Aorta (tissue), 5 donors: ENCODE measurements at places on chromosomes 2 and 18. TPM values are rescaled to one million over a fixed set of nuclear protein-coding genes. Genes with fewer than 3 reads are reported as not detected.

Gene HOXD13
- total RNA-seq = not detected

Gene SERPINB11
- not detected for total RNA-seq

Gene SPATA3
- not detected for total RNA-seq

Gene CSRNP3
- 5.4 TPM for total RNA-seq

Gene ATP6V1B1
- total RNA-seq = not detected

Gene MROH2A
- not detected for total RNA-seq

Gene LONRF2
- 10.3 TPM for total RNA-seq

DNA sequence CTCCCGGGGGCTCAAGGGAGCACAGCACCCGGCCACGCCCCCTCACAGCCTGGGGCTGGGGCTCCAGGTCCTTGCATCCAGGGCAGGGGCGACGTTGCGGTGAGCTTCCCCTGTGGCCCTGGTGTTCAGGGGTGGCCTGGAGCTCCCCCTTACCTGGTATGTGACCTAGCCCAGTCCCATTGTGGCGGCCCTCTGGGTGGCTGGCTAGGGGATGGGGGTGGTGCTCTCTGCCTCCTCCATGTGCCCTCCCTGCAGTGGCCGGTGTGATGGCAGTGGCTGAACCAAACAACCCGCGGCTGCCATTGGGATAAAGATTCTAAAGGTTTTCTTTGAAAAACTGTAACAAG, 288.3 kb downstream of the RDH14 start:
- peak; percentile 70 for DNase-seq

DNA sequence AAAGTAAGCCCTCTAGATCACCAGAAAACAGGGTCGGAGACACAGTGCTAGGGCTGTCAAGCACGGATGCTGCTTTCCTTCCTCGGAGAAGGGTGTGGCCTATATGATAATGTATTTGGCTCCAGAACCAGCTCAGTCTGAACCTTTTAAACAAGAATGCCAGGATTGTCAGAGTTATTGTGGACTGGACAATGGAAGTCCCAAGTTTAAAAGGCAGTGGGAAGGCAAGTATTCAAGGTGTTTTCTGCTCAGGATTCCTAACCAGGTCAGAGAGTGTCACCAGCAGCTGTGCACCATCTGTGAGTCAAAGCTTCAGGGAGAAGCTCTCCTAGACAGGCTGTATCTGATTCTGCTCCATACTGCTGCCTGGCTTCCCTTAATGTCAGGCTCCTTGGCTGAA, 94.8 kb downstream of the SPOPL start:
- DNase-seq = no peak

DNA sequence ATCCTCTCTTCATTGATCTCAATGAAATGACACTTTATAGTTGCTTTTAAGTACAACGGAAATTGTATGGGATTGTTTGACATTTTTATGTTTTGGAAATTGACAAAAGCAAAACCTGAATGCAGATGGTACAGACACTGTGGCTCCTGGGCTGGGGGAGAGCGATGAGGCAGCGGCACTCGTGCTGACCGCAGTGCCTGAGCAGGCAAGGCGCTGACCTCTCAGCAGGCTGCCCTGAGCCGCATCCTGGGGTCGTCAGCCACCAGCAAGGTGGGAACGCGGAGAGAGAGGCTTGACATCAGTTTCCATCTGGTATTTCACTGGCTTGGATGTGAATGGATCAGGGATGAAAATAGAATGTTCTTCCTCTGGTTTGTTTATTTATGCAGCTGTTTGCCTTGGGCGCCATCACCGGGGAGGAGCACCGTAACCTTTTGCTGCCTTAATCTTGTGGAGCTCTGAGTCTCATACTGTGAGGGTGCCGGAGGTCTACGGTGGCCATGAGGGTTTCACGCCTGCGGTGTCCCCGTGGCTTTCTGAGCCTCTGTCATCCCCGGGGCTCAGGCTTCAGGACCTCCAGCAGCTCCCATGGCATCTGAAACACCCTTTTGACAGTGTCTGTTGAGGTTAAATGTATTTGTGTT, 94.8 kb upstream of the TPO start:
- DNase-seq = no peak

- no peak for DNase-seq
Measured at GRCh38 chr2:172279813-172280212, 147.6 kb upstream of the ITGA6 start.

DNA sequence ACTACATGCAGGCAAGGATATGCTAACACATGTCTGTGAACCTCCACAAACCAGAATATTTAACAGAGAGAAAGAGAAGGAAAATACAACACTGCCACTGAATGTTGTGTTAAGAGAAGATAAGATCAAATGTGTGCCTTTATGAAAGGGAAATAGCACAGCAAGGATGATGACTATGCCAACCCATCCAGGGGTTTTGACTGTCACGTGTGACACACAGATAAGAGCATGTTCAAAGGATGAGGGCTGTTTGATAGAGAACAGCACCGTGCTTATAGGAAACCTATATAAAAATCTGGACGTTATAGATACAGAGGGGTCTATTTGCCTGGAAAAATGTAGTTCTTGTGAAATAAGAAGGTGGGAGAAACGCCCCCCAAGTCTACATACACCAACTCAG, 911.8 kb downstream of the CPS1 start:
- DNase-seq = no peak

GRCh38 chr2:54767921-54768320, 44.5 kb downstream of the EML6 start:
- no peak for DNase-seq

GRCh38 chr2:79131687-79132086, 11.4 kb downstream of the REG1A start:
- no peak for DNase-seq

DNA sequence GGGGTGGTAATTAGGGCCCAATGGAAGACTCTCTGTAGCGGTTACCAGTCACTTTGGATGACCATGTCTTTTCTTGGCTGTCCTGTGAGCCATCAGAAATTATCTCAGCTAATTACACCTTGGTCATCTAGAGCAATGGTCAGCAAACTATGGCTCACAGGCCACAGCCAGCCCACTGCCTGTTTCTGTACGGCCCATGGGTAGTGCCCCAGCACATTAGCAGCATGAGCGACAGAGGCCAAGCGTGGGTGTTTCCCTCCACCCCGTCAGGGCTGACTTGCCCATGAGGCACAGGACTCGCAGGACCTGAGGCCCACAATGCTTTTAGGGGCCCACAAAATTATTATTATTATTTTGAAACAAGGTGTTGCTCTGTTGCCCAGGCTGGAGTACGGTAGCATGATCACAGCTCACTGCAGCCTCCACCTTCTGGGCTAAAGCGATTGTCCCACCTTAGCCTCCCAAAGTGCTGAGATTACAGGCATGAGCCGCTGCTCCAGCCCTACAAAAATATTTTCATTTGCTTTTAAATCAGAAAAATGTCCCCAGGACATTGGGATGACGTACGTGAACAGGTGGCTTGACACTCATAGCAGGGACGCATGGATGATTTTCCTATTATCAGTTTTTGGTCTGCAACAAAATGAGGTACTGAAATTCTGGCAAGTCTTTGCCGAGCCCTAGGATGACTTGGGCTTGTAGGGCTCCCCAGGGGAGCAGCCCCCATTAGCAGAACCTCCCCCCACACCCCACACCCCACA, 29.3 kb upstream of the CEP68 start:
- no peak for DNase-seq

- DNase-seq = no peak
Measured at GRCh38 chr2:134399096-134399495, 145.2 kb downstream of the MGAT5 start.

DNA sequence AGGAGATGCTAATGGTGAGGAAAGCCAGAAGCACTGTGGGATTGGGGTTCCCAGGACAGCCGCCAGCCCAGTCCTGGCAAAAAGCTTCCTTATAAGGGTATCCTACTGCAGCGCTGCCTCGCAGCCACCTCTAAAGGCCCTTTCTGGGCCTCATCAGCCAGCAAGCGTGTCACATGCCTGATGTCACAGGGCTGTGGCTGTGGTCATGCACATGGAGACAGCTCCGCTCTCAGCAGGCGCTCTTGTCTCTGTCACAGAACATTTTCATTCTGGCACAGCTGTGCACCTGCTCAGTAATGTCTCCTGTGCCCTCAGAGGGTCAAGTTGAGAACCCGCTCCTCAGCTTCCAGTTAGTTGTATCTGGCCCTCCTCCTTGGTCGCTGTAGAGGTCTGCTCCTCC, 17.7 kb upstream of the MAL start:
- peak; percentile 52 for DNase-seq

DNA sequence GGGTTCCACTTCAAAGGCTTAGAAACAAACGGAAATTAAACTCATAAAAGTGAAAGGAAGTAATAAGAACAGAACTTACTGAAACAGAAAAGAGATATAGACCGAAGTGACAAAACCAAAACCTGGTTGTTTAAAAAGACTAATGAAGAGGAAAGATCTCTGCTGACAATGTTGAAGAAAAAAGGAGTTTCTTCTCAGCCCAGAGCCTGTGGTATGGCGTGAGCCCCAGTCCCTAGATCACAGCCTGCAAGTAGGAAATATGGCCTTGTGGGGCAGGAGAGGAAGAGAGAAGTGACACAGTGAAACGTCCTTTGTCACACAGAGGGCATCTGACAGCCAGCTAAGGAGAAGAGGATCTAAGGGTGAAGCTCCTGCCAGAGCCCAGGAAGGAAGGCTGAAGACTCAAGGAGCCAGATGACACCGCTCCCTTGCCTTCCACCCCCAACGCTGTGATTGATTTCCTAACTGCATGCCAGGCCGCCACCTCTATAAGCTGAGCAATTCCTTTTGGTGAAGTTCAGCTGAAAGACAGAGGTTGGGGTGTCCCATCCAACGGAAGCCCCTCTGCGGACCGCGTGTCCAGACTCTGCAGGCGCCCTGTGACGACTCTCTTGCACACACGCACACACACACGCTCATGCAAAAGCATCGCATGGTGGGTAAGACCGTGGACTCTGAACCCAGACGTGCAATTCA, 141.1 kb downstream of the HDAC4 start:
- DNase-seq = no peak

GRCh38 chr18:72783530-72783929, 84.3 kb downstream of the NETO1 start:
- DNase-seq = no peak

- DNase-seq = no peak
Measured at GRCh38 chr2:19872302-19872701, 29.5 kb downstream of the TTC32 start.

DNA sequence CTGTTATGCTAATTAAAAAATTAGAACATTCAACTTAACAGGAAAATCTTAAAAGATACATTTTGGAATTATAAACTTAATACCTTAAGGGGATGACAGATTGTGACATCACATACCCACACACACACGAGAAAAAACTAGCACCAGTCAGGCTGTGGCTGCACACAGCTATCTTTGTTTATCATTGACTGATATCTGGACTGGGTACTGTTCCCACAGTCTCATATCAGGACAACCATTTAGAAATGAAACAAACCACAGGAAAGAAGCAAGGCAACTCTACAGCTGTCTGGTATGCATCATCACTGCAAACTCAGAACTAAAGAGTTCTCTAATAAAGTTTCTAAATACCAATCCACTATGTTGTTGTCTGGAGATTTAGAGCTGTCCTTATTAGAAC, 210.9 kb upstream of the SMAD7 start:
- DNase-seq = no peak

GRCh38 chr2:23385351-23385747, 370 bp downstream of the KLHL29 start:
- peak; percentile 83 for DNase-seq

DNA sequence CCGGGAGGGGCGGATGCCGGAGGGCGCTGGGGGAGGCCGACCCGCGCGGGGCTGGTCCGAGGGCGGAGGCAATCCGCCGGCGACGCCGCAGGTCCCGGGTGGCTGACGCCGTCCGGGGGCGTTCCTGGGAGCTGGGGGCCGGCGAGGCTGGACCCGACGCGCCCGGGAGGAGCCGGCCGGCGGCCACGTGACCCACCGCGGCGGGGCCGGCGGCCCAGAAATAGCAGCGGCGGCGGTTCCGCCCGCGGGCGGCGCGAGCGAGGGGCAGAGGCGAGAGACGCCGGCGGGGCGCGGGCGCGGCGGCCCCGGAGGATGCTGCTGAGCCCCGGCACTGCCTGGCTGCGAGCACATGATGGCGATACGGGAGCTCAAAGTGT, at the start of gene RAB31:
Gene RAB31 (plus strand): TSS at position 245 of the 377 bp plus-strand sequence. CDS start 105 bp downstream, at position 350.
- peak; percentile 93 for DNase-seq

DNA sequence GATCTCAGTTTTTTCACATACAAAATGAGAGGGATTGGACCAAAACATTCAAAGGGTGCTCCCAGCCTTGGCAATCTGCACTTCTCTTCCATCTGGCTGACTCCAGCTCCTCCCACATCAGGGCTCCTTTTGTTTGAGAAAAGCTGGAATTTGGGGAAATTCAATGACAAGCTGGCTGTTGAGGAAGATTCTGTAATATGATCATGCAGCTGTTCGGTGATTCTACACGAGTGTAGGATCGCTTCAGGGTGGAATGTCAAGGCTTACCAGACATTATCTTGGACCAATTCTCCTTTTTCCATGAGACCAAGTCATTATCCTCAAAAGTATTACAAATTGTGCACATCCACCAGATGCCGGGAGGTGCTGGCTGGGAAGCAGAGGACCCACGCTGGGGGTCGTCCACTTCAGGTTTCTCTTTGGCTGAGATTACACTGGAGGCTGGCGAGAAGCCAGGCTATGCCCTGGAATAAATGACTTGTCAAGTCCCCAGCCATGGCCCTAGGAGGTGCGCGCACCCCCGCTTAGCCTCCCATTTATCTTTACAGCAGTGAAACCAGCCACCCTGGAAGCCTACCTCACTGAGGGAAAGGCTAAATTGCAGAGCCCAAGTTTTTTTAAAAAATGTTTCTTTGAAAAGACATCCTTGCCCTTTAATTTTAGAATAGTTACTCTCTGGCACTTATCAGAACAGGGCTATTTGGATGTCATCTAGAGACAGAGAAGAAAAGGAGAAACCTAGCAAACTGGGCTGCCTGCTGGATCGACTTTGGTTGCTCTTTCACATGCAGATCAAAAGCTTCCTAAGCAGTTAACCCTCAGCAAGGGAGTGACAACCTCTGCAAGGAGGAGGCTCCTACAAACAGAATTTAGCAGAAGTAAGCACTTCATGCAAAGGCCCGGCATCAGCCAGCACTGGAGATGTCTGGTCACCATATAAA, 42.5 kb upstream of the LCLAT1 start:
- no peak for DNase-seq

DNA sequence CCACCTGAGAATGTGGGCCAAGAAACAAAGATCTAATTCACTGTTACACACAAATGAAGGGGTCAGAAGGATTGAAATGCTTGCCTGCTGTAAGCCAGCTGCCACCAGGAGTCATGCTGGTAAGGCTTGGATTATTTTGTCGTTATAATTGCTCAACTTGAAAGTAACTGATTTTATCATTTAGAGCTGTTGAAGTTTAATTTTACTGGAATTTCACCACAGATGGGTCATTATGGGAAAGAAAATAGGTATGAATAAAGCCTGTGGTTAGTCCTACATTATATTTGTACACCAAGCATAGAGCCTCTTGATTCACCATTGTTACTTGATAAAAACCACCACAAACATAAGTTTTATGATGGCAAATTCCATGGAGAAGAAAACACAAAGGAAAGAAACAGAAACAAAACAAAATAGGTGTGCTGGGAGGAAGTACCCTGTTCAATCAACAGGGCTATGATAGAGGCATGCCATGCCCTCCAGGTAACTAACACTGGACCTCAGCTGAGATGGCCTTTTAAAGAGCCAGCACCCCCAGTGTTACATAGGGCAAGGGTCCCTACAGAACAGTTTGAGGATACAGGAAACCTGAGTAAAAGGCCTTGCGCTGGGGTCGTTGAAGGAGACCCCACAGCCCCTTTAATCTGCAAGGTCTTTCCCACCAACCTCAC, 3.0 kb downstream of the CLEC4F start:
- DNase-seq = no peak

GRCh38 chr18:712401-713134, at the start of gene ENOSF1:
Gene ENOSF1, minus strand, starts transcription at chr18:712630. Its CDS starts 43 bp downstream, at chr18:712587.
- DNase-seq = peak; percentile 94
